ENCODE measurements at places on chromosomes 1 and 21. TPM values are rescaled to one million over a fixed set of nuclear protein-coding genes. Genes with fewer than 3 reads are reported as not detected.

The ILDR2 gene
- total RNA-seq: 3.6 TPM

The ECE1 gene
- 54.7 TPM for total RNA-seq

The ITGB2 gene
- 18.6 TPM for total RNA-seq

The CASZ1 gene
- 56.3 TPM for total RNA-seq

The MRPL20 gene
- total RNA-seq: 135 TPM

DNA sequence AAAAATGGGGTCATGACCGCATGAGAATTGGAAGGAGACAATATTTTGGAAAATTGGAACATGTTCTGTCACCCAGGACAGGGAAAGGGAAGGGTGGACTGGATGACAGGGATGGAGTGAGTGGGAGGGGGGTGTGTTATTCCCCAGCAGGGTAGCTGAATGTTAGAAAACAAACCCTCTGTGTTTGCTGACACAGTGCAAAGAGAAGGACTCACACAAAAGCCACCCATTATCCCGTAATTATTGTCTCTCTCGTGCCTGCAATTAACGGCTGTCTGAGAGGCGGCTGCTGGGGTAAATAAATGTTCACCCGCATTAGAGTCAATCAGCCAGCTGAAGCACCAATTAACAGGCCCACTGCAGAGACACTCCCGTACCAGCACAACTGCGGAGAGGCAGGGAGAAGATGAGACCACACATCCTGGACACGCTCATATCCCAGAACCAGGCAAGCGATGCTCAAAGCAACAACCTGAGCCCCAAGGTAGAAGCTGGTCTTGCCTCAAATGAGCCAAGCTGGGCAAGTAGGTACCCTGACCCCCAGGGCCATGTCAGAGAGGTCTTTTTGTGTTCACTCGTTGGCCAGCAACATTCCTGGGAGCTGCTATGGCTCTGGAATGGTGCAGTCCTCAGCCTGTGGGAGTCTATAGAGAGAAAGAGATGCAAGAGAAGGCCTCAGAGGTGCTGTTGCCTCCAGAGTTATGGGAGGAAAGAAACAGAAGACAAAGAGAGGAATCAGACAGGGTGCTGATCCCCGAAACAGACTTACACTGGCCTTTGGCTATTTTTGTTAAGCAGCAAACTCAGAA lies 19.4 kb downstream of the PLEKHA6 start:
- H3K27ac ChIP-seq: no peak overlapping the region
- no peak overlapping the region for H3K4me3 ChIP-seq
- H3K36me3 ChIP-seq: no peaks in the 10 kb centered on the region
- H3K27me3 ChIP-seq: no peaks in the 10 kb centered on the region

GRCh38 chr1:171663036-171663853 lies 10.8 kb upstream of the MYOC start:
- H3K27me3 ChIP-seq: no peaks in the 10 kb centered on the region
- no peak for DNase-seq
- H3K36me3 ChIP-seq: no peaks in the 10 kb centered on the region
- no peak overlapping the region for H3K4me3 ChIP-seq
- H3K27ac ChIP-seq: peak overlapping the region; percentile 63

DNA sequence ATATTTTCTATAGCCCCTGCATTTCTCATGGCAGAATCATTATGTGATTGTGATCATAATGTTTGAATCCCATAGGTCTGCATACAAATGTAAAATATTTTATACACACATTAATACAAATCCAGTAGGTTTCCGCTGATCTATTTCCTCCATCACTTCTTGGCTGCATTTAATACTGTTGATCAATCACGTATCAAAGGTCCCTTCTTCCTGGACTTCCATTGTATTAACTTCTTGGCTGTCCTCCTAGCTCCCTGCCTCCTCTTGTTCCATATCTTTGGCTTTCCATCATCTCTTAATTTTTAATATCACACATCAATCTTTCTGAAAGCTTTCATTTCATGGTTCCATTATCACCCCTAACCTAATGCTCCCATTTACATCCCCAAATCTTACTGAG lies 97.6 kb downstream of the PROX1 start:
- no peak overlapping the region for H3K27ac ChIP-seq
- no peak for DNase-seq
- no peaks in the 10 kb centered on the region for H3K4me1 ChIP-seq
- H3K4me3 ChIP-seq: no peak overlapping the region
- no peaks in the 10 kb centered on the region for H3K27me3 ChIP-seq
- no peaks in the 10 kb centered on the region for H3K36me3 ChIP-seq

- no peak for DNase-seq
- no peak overlapping the region for H3K27ac ChIP-seq
- H3K4me3 ChIP-seq: no peak overlapping the region
- no peaks in the 10 kb centered on the region for H3K27me3 ChIP-seq
Observed at GRCh38 chr1:69519006-69519405, 48.7 kb upstream of the LRRC7 start.

GRCh38 chr1:104726917-104727316 lies 977.2 kb downstream of the AMY1C start:
- H3K4me1 ChIP-seq: no peaks in the 10 kb centered on the region
- H3K27ac ChIP-seq: no peak overlapping the region

GRCh38 chr1:29861446-29861845 lies 625.1 kb downstream of the PTPRU start:
- DNase-seq: no peak
- no peak overlapping the region for H3K27ac ChIP-seq
- no peak overlapping the region for H3K4me3 ChIP-seq

GRCh38 chr1:225509376-225509707 lies 81.5 kb upstream of the LBR start:
- H3K4me3 ChIP-seq: no peak overlapping the region
- H3K36me3 ChIP-seq: peaks cover 31% of the 10 kb centered on the region
- no peak for DNase-seq
- H3K27me3 ChIP-seq: no peaks in the 10 kb centered on the region
- peaks cover 34% of the 10 kb centered on the region for H3K4me1 ChIP-seq

- DNase-seq: no peak
- no peaks in the 10 kb centered on the region for H3K27me3 ChIP-seq
- H3K36me3 ChIP-seq: no peaks in the 10 kb centered on the region
- no peak overlapping the region for H3K27ac ChIP-seq
- H3K4me3 ChIP-seq: no peak overlapping the region
- no peaks in the 10 kb centered on the region for H3K4me1 ChIP-seq
Observed at GRCh38 chr1:165717918-165718515, 19.7 kb upstream of the ALDH9A1 start.

DNA sequence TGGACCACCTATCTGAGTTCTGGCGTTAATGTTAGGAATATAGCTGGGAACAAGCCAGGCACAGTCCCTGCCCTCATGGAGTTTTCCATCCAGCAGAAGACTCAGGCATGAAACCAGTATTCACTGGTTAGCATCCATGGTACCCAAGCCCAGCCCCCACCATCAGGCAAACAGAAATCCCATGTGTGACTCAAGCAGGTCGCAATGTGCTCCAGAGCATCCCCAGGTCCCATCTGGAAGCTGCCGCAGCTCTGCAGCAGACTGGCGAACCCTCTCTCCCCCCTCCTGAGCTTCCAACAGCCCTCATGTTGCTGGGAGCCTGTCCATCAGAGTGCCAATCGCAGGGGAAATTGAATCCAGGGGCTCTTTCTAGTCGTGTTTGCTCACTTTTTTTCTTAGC lies 174.2 kb downstream of the RRAGC start:
- no peaks in the 10 kb centered on the region for H3K36me3 ChIP-seq
- H3K4me1 ChIP-seq: no peaks in the 10 kb centered on the region
- H3K27ac ChIP-seq: no peak overlapping the region

- no peak overlapping the region for H3K27ac ChIP-seq
- no peak for DNase-seq
- peaks cover 48% of the 10 kb centered on the region for H3K27me3 ChIP-seq
- H3K4me1 ChIP-seq: no peaks in the 10 kb centered on the region
- no peak overlapping the region for H3K4me3 ChIP-seq
- H3K36me3 ChIP-seq: no peaks in the 10 kb centered on the region
Observed at GRCh38 chr1:29633771-29634170, 397.4 kb downstream of the PTPRU start.

DNA sequence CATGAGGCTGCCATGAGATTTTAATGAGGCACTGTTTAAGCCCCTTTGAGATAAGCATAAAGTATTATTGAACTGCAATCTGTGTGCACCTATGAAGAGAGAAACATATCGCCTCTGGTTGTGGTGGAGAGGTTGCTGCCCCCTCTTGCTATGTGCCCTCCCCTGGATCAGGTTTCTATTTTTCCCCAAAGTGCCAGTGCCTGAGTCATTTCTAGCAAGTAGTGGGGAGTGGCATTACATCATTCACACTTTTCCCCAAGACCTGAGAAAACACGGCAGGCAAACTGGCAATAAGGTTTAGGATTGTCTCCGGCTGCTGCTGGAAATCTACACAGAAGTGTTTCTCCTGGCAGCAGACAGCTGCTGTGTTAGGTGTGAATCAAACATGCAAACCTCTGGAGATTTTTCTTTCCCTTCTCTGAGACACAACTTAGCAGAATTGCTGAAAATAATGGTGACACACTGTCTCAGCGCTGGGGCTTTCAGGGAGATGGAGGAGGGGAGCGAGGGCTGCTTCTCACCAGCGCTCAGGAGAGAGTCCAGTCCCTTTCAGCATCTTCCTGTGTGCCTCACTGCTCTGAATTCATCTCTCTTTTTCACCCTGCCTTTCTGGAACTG lies 13.7 kb upstream of the RGS16 start:
- H3K4me3 ChIP-seq: no peak overlapping the region
- H3K4me1 ChIP-seq: peaks cover 41% of the 10 kb centered on the region
- DNase-seq: no peak
- H3K36me3 ChIP-seq: no peaks in the 10 kb centered on the region
- peak overlapping the region; percentile 28 for H3K27ac ChIP-seq

- no peak overlapping the region for H3K27ac ChIP-seq
- H3K4me1 ChIP-seq: peaks cover 21% of the 10 kb centered on the region
- DNase-seq: no peak
- H3K4me3 ChIP-seq: no peak overlapping the region
- no peaks in the 10 kb centered on the region for H3K27me3 ChIP-seq
Observed at GRCh38 chr1:39544327-39544726, 32.3 kb downstream of the PABPC4 start.

GRCh38 chr1:44032170-44032790 lies 1.0 kb upstream of the SLC6A9 start:
- peaks cover 51% of the 10 kb centered on the region for H3K4me1 ChIP-seq
- DNase-seq: no peak
- no peaks in the 10 kb centered on the region for H3K27me3 ChIP-seq
- H3K27ac ChIP-seq: peak overlapping the region; percentile 12
- no peaks in the 10 kb centered on the region for H3K36me3 ChIP-seq

DNA sequence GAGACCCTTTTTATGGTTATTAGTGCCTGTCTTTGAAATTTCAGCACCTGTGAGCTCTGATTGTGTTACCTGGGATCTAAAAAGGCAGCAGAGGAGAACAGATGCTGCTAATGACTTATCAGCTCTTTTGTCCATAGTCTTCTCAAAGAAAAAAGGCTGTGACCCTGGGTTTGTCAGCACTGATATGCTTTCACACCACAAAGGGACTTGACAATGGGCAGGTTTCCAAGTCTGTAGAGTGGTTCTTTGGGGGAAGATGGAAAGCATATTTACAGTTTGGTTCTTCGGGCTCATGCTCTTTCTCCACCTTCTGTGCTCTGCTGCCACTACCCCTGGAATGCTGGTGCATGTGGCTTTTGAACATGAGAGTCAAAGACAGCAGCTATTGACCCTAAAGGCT lies 32.0 kb downstream of the DNAJC6 start:
- H3K4me1 ChIP-seq: no peaks in the 10 kb centered on the region
- H3K4me3 ChIP-seq: no peak overlapping the region
- no peaks in the 10 kb centered on the region for H3K27me3 ChIP-seq
- no peaks in the 10 kb centered on the region for H3K36me3 ChIP-seq
- no peak for DNase-seq
- no peak overlapping the region for H3K27ac ChIP-seq

- peaks cover 12% of the 10 kb centered on the region for H3K4me1 ChIP-seq
- no peak overlapping the region for H3K27ac ChIP-seq
- peaks cover 26% of the 10 kb centered on the region for H3K27me3 ChIP-seq
- H3K36me3 ChIP-seq: no peaks in the 10 kb centered on the region
Observed at GRCh38 chr1:167443757-167444156, 74.6 kb downstream of the CD247 start.

DNA sequence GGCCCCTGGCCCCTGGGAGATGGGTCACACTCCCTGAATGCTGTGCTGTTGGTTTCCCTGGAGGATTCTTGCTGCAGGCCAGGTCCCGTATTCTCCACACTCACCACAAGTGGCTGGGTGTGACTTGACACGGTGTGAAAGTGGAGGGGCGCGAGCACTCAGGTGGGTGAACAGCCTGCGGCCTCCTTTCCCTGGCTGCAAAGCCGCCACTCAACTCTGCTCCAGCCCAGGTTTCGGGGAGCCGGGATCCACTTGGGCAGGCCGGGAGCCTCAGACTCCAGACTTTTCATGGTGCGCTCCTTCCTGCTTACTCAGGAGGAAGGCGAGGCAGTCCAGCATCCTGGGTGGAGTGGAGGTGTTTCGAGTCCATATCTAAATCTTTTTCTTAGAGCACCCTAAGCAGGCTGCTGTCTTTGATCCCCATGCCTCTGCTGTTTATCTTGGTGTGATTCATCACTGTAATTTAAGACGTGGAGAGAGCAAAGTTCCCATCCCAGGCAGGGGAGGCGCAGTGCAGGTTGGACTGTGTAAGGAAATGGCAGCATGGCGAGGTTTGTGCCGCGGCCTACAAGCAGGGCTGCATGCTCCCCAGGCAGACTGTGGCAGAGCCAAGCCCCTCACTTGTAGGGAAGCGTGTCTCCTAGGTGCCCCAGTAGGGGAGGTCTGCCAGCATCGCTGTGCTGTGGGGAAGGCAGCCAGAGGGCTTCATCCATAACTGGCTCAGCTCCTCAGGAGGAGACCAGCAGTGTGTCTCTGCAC lies 29.6 kb downstream of the VANGL1 start:
- H3K36me3 ChIP-seq: peaks cover 15% of the 10 kb centered on the region
- peak overlapping the region; percentile 63 for H3K27ac ChIP-seq
- peaks cover 69% of the 10 kb centered on the region for H3K4me1 ChIP-seq
- H3K4me3 ChIP-seq: no peak overlapping the region
- H3K27me3 ChIP-seq: no peaks in the 10 kb centered on the region

- H3K27me3 ChIP-seq: peaks cover 92% of the 10 kb centered on the region
- H3K4me1 ChIP-seq: peaks cover 18% of the 10 kb centered on the region
- DNase-seq: no peak
- no peak overlapping the region for H3K27ac ChIP-seq
Observed at GRCh38 chr21:42117967-42118780, 47.1 kb downstream of the UMODL1 start.

DNA sequence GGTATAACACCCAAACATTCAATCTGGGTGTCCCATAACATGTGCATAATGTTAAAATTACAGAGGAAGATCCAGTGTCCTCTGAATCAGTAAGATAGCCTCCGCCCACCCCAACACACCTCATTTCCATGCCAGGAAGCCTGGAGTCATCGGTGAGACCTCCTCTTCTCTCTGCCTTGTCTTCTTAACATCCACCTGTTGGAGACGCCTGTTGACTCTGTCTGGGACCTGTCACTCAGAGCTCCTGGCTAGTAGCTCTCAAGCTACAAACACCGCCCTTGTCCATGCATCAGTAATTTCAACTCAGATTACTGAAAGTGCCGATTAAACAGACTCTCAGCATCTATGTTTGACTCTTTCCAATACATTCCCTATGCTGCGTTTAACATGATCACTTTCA lies 27.4 kb downstream of the KCNJ15 start:
- no peak overlapping the region for H3K27ac ChIP-seq
- no peak for DNase-seq

- H3K27ac ChIP-seq: peak overlapping the region; percentile 99
- no peaks in the 10 kb centered on the region for H3K36me3 ChIP-seq
- H3K27me3 ChIP-seq: no peaks in the 10 kb centered on the region
- H3K4me3 ChIP-seq: peak overlapping the region; percentile 41
Observed at GRCh38 chr1:234721476-234722269, 111.7 kb upstream of the IRF2BP2 start.

Data from left ventricle myocardium inferior (tissue), 1 donor.